ENCODE measurements at places on chromosomes 16 and 17.

GRCh38 chr17:75301049-75301448 is 11.8 kb upstream of the SLC25A19 start:
- no peak for DNase-seq

- no peak for DNase-seq
These were observed 22.1 kb downstream of the PMFBP1 start for GRCh38 chr16:72149676-72150464.

DNA sequence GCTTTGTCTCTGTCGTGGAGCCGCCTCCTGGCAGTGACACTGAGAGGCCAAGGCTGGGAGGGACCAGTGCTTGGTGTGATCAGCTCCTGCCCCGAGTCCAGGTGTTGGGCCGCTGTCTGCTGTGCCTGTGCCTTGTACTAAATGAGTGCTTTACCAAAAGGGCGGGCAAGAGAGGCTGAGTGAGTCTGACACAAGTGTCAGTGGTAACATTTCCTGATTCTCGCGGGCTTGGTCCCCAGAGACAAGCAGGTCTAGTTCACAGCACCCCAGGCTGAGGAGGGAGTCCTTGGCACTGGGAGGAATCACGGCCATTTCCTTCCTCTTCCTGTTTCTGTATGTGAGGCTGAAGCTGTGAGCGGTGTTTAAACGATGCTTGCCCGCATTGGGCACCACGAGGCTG is 30.2 kb downstream of the PLD6 start:
- DNase-seq = no peak

DNA sequence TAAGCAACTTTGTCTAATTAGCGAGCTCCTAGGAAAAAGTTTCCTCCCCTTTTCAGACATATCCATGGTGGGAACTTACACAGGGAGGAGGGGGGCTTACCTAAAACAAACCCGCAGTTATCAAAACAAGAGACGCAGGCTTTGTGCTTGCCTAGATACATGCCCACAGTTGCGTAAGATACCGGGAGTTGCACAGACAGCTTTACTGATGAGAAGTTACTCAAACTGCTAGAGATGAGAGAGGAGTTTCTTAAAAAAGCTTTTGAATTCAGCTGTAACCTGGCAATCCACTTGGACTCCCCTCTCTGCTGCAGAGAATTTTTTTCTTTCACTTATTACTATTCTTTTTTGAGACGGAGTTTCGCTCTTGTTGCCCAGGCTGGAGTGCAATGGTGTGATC is 6.8 kb upstream of the ZP2 start:
- no peak for DNase-seq

GRCh38 chr17:20200016-20200795 is 191.0 kb downstream of the SPECC1 start:
- DNase-seq = no peak

GRCh38 chr16:12348733-12349704 is 372.5 kb downstream of the SNX29 start:
- no peak for DNase-seq

DNA sequence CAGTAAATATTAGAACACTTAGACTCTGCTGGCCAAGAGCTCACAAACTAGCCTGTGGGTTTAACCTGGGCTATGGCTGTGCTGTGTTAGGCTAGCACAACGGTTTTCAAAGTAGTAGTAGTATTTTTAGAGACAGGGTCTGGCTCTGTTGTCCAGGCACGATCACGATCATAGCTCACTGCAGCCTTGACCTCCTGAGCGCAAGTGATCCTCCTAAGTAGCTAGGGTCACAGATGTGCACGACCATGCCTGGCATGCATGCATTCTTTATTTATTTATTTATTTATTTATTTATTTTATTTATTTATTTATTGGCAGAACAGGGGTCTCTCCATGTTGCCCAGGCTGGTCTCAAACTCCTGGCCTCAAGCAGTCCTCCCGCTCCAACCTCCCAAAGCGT is 10.3 kb downstream of the MRPL27 start:
- DNase-seq = no peak

- no peak for DNase-seq
These were observed 845.2 kb downstream of the CDH11 start for GRCh38 chr16:64276646-64277045.

GRCh38 chr17:79842136-79842655 is 3.0 kb upstream of the CBX4 start:
- no peak for DNase-seq

DNA sequence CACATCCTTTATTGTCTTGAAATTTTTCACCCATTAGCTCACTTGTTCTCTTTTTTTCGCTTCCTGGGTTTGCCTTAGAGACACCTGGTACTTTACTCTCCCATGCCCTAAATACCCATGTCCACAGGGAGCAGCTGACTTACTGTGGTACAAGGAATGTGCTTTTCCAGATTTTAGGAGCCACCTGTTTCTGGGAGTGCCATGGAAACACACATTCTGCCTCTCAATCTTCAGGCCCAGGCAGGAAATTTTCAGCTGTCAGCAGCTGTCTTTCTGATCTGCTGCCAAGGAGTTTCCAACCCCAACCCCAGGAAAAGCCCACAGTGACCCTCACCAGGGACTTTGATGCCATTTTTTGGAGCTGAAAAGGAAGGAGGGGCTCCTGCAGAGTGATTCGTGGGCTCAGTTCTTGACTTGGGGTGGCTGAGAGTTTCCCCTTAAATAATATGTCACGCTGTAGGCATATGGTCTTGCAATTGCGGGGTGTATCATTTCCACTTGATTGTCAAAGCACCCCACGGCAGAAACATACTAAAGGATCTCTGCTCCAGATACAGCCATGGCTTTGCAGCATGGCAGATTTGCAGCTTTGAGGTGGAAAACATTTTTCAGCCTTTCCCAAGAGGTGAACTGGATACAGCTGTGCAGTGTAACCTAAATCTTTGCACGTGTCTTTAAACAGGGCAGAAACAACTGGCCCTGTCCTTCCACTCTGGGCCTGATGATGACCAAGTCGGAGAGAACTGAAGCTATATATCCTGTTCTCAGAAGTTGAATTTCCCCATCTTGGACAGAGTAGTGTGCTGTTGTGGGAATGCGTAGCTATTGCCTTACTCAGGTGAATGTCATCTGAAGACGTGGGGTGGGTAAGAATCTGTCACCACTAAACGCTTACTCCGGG is 19.2 kb downstream of the RBFOX1 start:
- peak; percentile 56 for DNase-seq

GRCh38 chr17:37786481-37786880 is 41.6 kb upstream of the HNF1B start:
- DNase-seq = no peak

GRCh38 chr17:81066072-81066471 is 31.1 kb downstream of the BAIAP2 start:
- DNase-seq = no peak

- DNase-seq = no peak
These were observed 2.0 kb downstream of the SRCAP start for GRCh38 chr16:30700971-30701370.

DNA sequence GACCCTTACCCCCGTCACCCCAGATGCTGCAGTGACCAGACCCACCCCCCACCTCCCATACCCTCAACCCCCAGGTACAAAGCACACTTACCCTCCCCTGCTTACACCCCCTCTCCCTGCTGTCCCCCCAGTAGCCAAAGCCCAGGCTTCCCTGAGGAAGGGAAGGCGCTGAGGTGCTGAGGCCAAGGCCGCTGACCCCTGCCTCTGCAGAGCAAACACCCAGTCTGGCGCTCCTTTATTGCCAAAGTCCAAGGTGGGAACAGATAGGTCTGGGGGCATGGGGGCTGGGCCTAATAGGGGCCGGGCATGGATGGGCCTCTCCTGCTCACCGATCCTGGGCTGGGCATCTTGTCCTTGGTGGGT is 683 bp downstream of the LCAT start:
- DNase-seq = no peak

All from gastrocnemius medialis (tissue), 4 donors.